ENCODE measurements at places on chromosomes 11 and 22.

DNA sequence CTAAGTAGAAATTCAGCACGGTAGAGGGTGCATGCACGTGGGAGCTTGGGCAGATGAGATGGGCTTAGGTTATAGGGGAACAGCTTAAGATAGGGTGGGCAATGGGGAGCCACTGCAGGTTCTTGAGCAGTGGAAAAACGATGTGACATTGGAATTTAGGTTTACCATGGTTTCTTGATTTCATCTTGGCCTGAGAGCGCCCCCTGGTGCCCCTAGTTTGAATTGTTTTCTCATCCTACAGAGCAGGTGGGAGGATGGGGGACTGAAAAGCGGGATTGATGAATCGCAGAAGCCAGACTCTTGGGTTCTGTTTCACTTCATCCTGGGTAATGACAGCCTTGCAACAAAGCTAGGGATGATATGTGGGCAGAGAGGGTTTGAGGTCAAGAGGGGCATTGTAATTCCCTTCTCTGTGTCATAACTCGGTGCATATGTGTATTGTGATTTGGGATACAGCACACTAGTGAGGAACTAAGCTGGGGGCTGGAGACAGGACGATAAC is 6.7 kb upstream of the MCAM start:
- peak; percentile 57 for DNase-seq

DNA sequence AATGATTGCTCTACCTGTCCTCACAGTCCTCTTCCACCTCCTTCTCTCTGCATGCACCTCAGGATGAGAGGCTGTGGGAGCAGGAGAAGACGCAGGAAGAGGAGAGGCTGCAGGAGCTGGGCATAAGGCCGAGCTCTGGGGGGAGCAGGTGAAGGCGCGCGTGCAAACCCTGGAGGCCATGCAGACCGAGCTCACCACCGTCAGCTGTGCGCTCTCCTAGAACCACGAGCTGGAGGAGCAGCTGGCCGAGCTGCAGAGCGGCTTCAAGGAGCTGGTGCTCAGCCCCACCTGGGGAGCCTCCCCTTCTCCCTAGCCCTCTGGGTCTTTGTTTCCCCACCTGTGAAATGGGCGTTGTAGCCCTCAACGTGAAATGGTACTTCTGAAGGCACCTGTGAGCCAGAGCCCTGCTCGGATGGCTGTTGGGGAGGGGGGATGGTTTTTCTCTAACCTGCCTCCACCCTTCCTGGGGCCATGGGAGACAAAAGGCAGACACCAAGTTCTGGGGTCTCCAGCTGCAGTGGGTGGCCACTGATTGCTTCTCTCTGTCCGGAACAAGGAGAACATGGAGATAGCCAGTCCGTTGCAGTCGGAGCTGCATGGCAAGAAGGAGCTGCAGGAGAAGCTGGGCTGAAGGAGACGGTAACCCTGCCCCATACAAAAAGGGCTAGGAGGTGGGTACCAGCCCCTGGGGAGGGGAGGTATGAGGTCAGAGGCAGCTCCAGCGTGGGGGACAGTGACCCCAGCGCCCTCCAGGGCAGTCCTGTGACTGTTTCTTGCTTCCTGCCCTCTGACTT is 65.2 kb upstream of the A4GALT start:
- DNase-seq, result no peak

- DNase-seq, result peak; percentile 63
Measured at GRCh38 chr11:111841370-111842053, 29.9 kb downstream of the ALG9 start.

- no peak for DNase-seq
Measured at GRCh38 chr11:34478845-34479663, 34.5 kb downstream of the ELF5 start.

GRCh38 chr22:18906896-18907295 is 776 bp downstream of the DGCR6 start:
- DNase-seq, result no peak

- no peak for DNase-seq
Measured at GRCh38 chr22:43164636-43165035, 13.3 kb downstream of the TSPO start.

DNA sequence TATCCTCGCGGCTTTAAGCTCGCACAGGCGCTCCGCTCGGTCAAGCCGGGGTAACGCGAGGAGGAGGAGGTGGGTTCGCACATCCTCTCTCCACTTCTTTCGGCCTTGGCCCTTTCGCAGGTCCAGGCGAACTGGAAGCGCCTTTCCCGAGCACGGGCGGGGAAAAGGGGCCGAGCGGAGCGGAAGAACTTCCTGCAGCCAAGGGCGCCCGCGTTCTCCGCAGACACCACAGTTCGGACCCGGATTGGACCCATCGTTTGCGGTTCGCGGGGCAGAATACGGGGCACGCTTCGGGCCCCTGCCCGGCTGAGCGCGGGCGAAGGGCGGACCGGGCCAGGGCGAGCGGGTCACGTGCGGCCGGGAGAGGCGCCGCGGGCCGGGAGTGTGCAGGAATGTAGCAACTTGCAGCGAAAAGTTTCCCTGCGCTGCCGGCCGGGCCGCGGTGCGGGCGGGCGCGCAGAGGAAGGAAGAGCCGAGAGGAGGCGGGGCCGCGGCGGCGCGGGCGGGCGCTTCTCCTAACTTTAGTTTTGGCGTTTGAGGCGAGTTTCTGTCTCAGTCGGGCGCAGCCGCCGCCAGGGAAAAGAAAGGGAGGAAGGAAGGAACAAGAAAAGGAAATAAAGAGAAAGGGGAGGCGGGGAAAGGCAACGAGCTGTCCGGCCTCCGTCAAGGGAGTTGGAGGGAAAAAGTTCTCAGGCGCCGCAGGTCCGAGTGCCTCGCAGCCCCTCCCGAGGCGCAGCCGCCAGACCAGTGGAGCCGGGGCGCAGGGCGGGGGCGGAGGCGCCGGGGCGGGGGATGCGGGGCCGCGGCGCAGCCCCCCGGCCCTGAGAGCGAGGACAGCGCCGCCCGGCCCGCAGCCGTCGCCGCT is at the start of gene YAP1:
TSS of gene YAP1 (plus strand) at position 552 of the 865 bp plus-strand sequence. CDS start 402 bp downstream, outside the sequence.
- DNase-seq, result peak; percentile 40

DNA sequence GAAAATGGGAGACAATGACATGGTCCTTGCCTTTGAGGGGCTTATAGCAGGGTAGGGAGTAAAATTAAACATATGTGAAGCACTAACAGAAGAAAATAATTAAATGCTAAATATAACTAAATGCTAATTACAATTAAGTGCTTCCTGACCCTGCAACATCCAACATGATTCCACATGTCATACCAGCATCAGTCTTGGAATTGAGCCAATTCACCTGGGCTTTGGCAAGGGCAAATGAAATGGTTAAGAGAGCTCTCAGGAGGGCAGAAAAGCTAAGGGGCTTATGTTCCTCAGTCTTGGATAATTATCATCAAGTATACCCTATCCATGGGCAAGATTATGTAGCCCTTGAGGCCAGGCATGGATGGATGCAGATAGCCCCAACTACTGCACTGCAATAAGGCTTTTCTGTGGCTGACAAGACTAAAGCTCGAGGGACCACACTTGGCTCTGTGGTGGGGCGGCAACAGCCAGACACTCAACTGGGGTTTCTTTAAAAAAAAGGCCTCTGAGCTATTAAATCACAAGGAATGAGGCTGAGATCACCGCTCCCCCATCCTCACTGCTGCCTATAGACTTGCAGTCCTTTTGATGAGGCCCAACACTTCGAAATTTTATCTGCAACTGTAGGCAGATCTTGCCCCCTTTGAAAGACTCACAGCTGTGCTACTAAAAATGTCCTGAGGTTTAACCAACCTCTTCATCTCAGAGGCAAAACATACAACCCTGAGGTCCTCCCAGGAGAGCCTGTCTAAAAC is 39.0 kb downstream of the IL18BP start:
- no peak for DNase-seq

GRCh38 chr11:66172146-66172545 is 96.3 kb upstream of the RAB1B start:
- DNase-seq, result no peak

DNA sequence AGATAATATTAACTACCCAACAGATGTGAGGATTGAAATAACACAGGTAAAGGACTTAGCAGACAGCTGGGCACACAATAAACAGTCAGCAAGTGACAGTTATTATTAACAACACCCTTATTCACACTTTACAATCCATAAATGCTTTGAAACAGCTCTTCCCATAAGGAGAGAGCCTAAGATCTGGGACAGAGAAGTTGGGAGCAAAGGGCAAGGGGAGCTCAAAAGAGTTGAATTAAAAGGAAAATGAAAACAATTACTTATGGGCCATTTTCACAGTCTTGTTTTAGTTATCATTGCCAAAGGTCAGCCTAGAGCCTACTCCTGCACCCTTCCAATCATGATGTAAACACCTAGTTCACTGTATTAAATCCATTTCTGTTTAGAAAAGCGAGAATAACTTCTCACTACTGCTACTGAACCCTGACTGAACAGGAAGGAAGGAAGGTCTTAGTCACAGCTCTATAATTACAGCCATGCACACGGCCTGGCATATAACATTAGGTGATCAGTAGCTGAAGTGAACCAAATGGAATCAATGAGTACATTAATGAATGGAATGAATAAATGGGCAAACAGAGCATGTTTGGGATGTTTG is 111.3 kb downstream of the PLEKHA7 start:
- no peak for DNase-seq

DNA sequence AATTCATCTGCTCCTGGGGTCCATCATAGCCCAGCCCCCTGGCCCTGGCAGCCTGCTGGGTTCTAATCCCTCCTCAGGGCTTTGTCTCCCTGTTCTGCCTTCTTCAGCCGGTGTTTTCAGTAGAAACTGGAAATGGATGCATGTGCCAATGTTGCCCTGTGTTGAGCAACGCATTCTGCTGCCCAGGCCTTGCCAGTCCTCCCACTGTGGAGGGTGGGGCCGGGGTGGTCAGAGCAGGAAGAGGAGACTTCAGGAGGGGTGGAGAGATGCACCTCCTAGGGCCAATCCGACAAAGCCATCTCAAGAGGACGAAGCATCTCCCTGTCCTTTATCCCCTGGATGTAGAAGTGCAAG is 27.6 kb upstream of the ZBTB16 start:
- no peak for DNase-seq
